NT2/D1 (cell line): ENCODE measurements at places on chromosomes 13 and 19.
A peak's percentile ranks its signal among the peaks of the same experiment; 100 is the strongest.

DNA sequence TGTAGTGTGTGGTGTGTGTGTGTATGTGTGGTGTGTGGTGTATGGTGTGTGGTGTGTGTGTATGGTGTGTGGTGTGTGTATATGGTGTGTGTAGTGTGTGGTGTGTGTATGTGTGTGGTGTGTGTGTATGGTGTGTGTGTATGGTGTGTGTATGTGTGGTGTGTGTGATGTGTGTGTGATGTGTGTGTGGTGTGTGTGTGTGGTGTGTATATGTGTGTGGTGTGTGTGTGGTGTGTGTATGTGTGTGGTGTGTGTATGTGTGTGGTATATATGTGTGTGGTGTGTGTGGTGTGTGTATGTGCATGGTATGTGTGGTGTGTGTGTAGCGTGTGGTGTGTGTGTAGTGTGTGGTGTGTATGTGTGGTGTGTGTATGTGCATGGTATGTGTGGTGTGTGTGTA, 1.7 kb downstream of the ATP12A start:
- DNase-seq = no peak

GRCh38 chr13:61760102-61760501, 344.5 kb upstream of the PCDH20 start:
- DNase-seq = no peak

DNA sequence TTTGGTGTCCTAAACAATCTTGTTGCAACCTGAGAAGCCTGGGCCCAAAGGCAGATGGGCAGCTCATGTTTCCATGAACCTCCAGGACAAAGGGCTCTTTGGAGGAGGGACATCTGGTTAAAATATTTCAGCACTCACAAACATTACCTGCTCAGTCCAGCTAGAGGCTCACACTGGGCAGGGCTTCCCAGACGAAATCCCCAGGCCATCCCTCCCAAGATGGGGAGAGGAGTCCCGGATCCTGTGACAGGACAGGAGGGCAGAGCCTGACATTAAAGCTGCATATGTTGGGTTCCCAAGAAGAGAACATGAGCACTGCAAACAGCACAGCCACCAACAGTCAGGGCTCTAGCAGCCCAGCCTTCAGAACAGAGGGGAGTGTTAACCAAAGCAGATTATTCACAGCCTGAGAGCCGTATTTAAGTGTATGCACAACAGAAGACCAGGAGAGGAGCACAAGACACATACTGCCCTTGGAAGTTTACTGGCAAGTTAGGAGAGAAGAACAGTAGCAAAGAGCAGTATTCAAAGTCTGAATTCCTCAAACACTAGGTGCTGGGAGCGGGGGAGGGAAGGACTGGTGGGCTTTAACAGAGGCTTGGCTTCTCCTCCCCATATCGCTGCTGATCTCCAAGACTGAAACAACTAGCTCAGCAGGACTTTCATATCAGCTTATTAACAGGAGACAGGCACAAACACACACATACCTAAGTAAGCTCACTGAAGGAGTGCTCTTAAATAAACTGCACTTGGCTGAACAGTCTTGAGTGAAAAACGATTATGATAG, 12.3 kb downstream of the ATP7B start:
- DNase-seq = no peak

DNA sequence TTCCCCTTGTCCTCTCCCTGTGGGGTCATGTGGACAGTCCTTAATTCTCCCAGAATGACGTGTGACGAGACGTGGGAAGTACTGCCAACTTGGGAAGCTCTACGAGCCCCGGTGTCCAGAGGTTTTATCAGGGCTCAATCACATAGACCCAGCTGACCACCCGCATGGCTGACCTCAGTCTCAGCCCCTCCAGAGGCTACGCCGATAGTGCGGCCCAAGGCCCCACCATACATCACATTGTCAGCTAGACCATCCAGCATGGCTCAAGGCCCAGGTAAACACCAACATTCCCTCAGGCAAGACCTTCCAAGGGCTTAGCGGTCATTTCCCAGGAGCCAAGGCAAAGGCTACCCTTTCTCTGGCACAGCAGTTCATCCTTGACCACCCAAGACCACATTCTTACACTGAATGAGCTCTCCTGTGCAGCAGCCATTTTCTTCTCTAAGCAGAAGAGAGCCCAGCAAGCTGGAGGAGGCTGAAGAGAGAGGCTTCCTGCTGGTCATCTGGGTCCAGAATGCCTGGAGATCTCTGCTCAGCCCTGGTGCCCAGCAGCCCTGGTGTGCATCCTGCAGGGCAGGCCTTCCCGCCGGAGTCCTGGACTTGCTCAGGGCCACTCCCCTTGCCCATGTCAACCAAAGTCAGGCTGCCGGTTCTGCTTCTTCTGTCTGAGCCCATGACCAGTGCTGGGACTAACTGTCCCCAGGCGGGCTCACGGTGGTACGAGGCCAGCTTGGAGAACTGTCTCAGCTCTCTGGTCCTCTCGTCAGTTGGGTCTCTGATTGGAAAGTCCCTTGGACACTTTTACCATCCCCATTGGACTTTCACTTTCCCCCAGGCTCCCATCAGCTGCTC, 7.9 kb upstream of the F10 start:
- DNase-seq = no peak

GRCh38 chr13:99355267-99356011, 48.2 kb upstream of the GPR183 start:
- no peak for DNase-seq

GRCh38 chr13:50015750-50016149, 506 bp downstream of the KCNRG start:
- peak; percentile 23 for DNase-seq

DNA sequence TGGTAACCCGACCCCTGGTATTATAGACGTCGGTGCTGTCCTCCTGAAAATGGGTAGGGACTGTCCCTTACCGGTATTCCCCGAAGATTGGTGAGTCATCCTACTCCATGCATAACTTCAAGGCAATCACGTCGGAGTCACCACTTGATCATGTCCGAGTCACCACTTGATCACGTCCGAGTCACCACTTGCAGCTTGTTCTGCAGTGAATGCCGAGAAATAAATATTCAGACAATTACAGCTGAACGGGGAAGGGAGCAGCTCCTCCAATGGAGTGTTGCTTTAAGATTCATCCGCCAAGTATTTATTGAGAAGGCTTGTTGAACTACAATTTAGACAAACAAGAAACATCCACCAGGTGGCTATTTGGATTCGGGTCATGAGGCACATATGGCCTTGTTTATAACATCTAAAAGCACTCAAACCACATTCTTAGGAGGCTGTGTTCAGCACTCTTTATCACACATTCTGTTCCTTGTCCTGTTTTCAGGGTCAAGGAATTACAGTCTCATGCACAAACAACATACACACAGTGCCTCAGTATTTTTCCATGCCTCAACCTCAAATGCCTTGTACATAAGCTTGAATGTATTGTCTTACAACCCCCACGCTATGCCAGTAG, 43.1 kb downstream of the ZNF726 start:
- no peak for DNase-seq

DNA sequence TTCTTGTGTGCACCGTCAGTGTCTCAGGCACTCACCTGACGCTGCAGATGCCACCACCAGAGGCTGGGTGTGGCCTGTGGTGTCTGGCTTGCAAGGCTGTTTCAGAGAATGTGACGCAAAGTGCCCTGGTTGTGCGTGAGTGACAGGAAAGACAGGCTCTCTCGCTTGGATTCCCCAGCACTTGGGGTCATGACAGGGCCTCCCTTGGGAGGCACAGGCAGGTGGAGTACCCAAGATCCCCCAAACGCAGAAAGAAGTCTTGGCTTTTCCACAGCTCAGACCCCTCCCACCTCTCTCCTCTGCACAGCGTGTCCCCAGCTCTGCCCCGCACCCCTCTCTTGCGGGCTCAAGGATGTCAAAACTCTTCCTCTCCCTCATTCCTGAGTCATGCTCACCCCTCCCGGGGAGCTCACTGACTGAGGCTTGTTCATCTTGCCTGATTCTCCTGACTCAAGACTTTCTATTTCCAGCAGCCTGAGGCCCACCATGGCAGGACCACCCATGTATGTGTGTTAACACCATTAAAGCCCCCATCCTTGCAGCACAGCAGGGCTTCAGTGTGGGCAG, 21.0 kb downstream of the DHX34 start:
- no peak for DNase-seq

GRCh38 chr13:112328936-112329335, 47.2 kb upstream of the SPACA7 start:
- no peak for DNase-seq

DNA sequence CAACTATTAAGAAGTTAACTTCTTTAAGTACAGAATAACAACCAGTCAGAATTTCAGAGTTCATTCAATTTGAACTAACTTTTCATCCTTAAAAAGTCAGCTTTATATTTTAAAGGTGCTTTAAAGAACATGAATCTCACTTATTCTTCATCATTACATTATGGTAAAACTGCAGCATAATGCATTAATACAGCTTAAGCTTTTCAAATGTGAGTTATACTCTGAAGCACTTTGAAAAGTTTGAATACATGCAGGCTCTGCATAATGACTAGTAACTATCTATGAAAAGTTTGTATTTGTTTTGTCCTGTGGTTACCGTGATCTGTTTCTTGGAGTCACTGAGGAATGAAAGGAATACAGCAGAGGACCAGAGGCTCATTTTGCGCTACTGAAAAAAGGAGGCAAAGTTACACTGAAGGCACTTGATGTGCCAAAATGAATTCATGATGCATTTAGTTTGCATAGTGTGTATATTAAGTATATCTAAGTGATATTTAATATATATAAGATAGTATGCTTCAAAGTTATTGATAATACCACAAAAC, 4.1 kb downstream of the PCDH17 start:
- DNase-seq = no peak

GRCh38 chr19:19278315-19278714, 5.2 kb upstream of the TM6SF2 start:
- no peak for DNase-seq

- DNase-seq = no peak
Measured at GRCh38 chr19:33811246-33811645, 14.6 kb downstream of the KCTD15 start.

DNA sequence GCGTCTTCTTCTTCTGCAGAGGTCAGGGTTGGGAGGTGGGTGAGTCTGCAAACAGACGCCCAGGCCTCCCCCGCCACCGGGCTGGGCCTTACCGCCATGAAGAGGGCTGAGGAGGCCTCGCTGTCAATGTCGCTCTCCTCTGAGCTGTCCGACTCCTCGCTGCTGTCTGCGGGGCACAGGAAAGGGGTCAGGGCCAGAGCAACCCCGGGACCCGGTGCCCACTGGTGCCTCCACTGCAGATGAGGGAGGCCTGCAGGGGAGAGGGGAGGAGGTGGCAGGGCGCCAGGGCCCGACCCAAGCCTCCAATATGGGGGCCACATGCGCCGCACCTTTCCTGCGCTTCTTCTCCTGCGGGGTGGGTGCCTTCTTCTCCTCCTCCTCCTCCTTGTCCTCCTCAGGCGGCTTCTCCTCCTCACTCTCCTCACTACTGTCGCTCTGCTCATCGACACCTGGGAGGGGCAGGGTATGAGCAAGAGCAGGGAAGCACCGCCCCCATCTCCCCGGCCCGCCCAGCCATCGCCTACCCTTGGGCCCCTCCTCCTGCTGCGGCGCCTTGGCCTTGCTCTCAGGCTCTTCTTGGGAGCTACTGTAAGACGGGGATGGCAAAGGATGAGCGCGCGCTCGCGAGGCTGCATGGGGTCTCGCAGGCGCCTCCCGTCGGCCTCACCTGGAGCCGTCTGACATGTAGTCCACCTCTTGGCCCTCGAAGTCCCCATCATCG, 5.5 kb upstream of the PSPN start:
- DNase-seq = no peak

GRCh38 chr19:4654437-4655361, 15.4 kb downstream of the TNFAIP8L1 start:
- no peak for DNase-seq

DNA sequence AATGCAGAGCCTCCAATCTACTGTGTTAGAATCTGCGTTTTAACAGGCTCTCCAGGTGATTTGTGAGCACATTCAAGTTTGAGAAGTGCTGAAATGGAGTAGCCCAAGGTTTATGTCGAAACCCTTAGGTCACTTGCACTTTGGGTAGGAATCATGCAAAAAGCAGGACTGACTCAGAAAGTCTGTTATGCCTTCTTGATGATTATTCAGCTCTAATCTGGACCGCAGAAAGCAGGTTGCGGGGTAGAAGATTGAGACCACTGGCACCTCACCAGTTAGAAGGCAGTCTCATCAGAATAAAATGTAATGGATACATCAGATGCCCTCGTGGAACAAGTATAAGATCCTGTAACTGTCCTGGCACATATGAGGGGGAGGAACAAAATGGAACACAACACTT, 326.3 kb downstream of the DCLK1 start:
- no peak for DNase-seq

GRCh38 chr19:16326401-16327168, 2.0 kb downstream of the KLF2 start:
- DNase-seq = no peak

DNA sequence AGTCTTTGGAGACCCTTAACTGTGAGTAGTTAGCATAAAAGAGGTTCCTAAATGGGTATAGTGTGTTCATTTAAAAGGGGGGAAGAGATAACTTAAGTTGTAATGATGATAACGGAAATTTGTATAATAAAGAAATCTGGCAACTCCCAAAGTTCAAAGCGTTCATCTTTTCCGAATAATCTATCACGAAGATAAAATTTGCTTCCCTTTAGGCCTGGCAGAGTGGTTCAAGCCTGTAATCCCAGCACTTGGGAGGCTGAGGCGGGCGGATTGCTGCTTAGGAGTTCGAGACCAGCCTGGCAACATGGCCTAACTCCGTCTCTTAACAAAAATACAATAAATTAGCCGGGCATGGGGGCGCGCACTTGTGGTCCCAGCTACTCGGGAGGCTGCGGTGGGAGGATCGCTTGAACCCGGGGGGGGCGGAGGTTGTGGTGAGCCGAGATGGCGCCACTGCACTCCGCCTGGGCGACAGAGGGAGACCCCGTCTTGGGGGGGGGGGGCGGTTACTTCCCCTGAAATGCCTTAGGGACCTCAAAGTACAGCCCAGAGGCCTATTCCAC, 934 bp downstream of the N4BP2L2 start:
- DNase-seq = no peak

- no peak for DNase-seq
Measured at GRCh38 chr19:51356159-51356801, 9.9 kb downstream of the ETFB start.

- no peak for DNase-seq
Measured at GRCh38 chr19:12272980-12273901, 21.4 kb downstream of the ZNF44 start.

- no peak for DNase-seq
Measured at GRCh38 chr19:54493967-54494585, 8.6 kb upstream of the LAIR2 start.

DNA sequence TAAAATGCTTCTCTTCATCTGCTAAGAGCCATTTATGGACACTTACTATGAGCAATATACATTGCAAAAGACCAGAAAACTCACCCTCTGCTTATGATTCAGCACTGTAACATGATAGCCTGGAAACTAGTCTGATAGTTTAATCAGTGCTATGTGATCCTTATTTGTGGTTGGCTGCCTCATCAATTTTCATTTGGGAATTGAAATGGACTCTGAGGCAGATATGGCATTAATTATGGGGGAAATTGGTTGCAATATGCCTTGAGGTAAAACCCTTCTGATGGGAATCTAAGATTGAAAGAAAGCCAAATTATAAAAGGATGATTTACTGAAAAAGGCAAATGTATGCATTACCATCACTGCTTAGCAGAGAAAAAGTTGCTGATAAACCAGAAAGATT, 33.5 kb downstream of the FAM216B start:
- DNase-seq = no peak
